ENCODE measurements at places on chromosomes 3 and 15. TPM values are rescaled to one million over a fixed set of nuclear protein-coding genes. Genes with fewer than 3 reads are reported as not detected.

- no peaks in the 10 kb centered on the region for H3K4me1 ChIP-seq
- no peak overlapping the region for H3K27ac ChIP-seq
- no peaks in the 10 kb centered on the region for H3K36me3 ChIP-seq
- DNase-seq = no peak
- no peak overlapping the region for H3K4me3 ChIP-seq
Measured at GRCh38 chr3:136645915-136646314, 106.3 kb downstream of the STAG1 start.

DNA sequence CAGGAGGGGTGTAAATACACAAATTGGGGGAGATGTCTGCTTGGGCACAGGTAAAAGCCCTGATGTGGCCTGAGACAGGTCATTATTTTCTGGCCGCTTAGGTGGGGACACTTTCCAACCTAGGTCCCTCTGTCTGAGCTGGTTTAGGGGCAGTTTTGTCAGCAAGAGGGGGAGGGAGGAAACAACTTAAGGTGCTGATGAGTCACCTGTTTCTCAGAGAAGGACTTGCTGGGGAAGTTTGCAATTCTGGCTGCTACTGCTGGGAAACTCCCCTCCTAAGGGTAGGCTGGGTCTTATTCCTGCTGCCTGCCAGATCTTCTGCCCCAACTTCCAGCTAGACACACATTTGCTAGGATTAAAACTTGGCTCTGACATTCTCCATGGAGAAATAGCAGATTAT, 4.8 kb upstream of the RHOV start:
- no peak overlapping the region for H3K4me3 ChIP-seq
- peaks cover 4% of the 10 kb centered on the region for H3K4me1 ChIP-seq
- no peak overlapping the region for H3K27ac ChIP-seq
- peaks cover 8% of the 10 kb centered on the region for H3K27me3 ChIP-seq
- DNase-seq = peak; percentile 50

Gene TM4SF4
- total RNA-seq = not detected

Gene C2CD4A
- total RNA-seq = under 0.01 TPM

Gene IMPG2
- total RNA-seq = 0.36 TPM
